ENCODE measurements at places on chromosomes 5 and 9.
A peak's percentile ranks its signal among the peaks of the same experiment; 100 is the strongest.

DNA sequence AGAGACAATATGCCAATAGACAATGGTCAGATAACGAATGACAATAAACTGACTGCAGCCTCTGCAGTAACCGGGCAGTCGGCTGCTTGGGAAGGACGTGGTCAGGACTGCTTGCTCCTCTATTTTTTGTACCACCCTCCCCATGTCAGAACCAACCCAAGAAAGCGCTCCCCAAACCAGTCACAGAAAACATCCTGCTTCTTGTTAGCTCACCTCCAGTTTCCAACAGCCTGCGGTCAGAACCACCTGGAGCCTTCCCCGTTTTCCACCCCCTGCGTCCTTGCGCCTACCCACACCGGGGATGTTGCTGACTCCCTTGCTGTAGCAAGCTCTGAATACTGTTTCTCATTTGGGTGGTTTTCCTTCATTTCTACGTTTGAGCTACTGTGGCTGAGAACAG is 1.7 kb upstream of the MRNIP start:
- no peak for DNase-seq

- DNase-seq: no peak
These were observed 220.0 kb downstream of the PDE4D start for GRCh38 chr5:59673438-59674058.

- no peak for DNase-seq
These were observed 126.9 kb downstream of the TTC39B start for GRCh38 chr9:15180124-15180523.

- DNase-seq: no peak
These were observed 20.2 kb upstream of the CEP78 start for GRCh38 chr9:78215706-78216105.

GRCh38 chr9:125341566-125341965 is 79.9 kb downstream of the GAPVD1 start:
- DNase-seq: no peak

- DNase-seq: no peak
These were observed 180.2 kb upstream of the GAS1 start for GRCh38 chr9:87127543-87127942.

DNA sequence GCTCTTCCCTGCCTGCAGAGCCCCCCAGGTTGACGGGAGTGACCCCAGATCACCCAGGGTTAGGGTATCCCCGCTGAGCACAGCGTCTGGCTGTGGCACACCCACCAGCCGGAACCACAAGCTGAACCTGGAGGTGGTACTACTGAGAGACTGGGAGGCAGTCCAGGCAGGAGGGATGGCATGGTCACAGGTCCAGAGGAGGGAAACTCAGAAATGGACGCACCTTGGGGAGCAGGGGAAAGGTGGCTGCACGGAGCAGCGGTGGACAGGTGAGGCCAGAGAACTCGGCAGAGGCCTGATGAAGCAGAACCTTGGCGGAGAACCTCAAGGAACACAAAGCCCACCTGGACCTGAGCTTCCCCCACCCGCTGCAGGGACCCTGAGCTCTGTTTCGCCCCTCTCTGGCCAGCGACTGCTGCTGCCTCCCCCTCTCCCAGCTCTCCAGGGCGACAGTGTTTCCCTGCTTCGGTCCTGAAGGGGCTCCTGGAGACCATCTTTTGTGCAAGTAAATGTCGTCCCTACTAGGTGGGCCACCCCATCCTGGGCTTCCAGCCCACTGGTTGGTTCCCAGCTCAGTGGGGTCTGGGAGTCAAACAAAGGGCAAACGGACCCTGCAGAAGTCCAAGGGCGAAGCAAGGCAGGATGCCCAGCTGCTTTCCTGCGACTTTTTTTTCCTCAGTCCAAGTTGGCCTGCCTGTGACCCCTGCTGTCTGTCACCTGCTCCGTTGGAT is 845 bp downstream of the ADGRD2 start:
- no peak for DNase-seq

GRCh38 chr5:148858547-148858946 is 32.1 kb downstream of the ADRB2 start:
- no peak for DNase-seq

GRCh38 chr9:108905494-108905893 is 28.4 kb downstream of the ELP1 start:
- DNase-seq: no peak

GRCh38 chr9:134656334-134657006 is 14.9 kb downstream of the COL5A1 start:
- no peak for DNase-seq

- DNase-seq: no peak
These were observed at the start of gene GOLGA2 for GRCh38 chr9:128275198-128276007. GOLGA2 (minus strand) TSS chr9:128276007; CDS start chr9:128275976, 31 bp downstream.

- no peak for DNase-seq
These were observed 1403.5 kb upstream of the CDH18 start for GRCh38 chr5:21391506-21391905.

DNA sequence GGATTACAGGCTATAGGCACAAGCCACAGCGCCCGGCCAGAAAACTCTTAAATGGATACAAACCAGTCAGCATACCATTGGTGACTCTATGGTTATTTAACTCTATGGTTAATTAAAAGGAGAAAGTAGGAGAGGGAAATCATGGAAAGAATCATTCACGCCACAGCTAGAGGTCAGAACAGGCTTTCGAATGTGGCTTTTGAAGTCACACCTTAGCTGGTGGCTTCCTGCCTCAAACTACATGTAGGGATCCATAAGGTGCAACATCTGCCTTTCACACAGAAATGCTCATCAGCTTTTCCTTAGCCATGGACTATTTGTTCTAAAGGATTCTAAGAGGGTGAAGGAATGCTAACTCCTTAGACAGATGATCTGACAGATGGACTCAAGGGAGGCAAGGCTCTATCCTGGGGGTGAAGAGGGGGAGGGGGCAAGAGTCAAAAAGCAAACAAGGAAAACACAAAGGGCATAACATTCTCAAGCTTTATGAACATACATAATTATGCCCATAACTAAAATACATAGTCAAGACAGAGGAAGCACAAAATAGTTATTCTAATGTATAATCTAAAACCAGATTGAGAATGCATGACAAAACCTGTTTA is 130.9 kb downstream of the EFNA5 start:
- DNase-seq: no peak

DNA sequence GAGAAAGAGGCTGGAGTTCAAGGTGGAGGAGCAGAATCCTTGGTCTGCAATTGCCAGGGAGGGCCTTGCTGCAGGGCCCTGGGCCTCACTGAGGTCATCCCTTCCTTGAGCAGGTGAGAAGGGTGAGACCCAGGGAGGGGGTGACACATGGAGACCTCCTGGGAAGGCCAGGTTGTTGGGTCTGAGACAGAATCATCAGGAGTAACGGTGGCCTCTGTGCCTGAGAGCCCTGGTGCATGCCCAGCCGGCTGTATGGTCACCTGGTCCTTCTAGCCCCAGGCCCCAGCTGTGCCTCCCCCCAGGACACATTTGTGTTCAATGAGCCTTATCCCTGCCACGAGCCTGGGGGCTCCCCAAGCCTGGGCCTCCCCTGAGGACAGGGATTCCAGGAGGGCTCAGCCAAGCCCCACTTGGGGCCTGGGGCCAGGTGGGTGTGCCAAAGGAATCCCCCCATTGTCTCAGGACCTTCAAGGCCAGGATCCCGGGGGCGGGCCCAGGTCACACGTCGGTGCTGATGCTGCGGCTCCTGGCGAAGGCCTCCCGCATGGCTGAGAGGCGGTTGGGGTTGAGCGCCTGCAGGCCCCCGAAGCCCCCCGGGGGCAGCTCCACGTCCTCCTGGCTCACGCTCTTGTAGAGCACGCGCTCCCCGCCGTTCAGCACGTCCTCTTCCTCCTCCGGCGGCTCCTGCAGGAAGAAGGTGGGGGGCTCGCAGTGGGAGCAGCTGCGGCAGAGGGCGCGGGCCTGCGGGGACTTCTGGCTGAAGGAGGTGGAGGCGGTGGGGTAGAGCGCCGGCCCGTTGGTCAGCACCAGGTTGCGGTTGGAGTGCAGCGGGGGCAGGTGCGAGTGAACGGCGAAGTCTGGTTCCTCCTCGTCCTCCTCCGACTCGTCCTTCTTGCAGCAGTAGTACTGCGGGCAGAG is 30.4 kb downstream of the FAM163B start:
- no peak for DNase-seq

DNA sequence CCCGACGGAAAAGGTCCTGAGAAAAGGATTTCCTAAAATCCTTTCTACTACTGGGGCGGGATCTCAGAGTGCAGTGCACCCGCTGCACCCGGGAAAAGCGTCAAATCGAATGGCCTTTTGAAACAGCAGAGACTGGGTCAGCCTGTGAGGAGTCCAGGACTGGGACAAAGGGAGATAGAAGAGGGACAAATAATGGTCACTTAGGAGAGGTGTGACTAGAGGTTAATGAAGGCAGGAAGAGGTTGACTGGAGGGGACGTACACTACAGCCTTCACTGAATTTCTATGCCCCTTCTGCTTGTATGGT is 1.5 kb downstream of the PLPPR1 start:
- DNase-seq: no peak

GRCh38 chr5:80655231-80655774 is 520 bp upstream of the DHFR start:
- DNase-seq: no peak

GRCh38 chr5:18323891-18324290 is 689.6 kb downstream of the TAF11L14 start:
- no peak for DNase-seq

DNA sequence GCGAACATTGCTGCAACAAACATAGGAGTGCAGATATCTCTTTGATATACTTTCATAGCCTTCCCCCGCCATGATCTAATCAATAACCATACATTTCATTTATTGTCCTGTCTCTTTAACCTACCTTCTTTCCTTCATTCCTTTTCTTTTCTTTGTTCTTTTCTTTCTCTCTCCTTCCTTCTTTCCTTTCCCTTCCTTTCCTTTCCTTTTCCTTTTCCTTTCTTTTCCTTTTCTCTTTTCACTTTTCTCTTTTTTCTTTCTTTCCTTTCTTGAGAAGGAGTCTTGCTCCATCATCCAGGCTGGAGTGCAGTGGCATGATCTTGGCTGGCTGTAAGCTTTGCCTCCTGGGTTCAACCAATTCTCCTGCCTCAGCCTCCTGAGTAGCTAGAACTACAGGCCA is 100.3 kb downstream of the UNC13B start:
- DNase-seq: no peak

DNA sequence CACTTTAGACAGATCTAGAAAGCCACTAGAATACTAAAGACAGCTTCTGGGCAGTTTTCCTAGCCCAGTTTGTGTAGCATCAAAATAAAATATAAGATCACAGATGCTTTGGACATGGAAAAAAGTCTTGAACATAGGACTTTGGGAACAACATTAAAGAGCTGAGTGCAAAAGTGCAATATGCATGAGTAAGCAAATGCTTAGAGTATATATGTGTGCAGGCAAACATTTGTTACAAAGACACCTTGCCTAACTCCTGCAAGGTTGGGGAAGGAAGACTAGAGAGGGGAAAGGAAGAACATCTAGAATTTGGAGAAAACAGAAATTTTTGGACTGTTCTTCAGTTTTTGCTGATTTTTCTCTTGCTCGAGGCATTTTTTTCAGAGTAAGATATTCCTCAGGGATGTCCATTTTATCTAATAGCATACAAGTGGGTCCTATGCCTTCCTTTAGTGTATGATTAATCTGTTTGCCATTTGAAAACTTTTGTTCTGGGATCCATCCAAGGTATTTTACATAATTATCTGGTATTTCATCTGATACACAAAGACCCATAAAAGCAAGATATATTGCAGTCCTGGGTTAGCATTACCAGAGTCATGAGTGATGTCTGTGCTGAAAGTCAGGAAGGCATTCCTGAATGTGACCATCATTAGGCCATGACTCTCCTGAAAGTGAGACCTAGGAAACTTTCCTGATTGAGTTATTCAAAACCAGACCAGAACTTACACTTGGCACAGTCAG is 142.0 kb upstream of the RGMB start:
- no peak for DNase-seq

DNA sequence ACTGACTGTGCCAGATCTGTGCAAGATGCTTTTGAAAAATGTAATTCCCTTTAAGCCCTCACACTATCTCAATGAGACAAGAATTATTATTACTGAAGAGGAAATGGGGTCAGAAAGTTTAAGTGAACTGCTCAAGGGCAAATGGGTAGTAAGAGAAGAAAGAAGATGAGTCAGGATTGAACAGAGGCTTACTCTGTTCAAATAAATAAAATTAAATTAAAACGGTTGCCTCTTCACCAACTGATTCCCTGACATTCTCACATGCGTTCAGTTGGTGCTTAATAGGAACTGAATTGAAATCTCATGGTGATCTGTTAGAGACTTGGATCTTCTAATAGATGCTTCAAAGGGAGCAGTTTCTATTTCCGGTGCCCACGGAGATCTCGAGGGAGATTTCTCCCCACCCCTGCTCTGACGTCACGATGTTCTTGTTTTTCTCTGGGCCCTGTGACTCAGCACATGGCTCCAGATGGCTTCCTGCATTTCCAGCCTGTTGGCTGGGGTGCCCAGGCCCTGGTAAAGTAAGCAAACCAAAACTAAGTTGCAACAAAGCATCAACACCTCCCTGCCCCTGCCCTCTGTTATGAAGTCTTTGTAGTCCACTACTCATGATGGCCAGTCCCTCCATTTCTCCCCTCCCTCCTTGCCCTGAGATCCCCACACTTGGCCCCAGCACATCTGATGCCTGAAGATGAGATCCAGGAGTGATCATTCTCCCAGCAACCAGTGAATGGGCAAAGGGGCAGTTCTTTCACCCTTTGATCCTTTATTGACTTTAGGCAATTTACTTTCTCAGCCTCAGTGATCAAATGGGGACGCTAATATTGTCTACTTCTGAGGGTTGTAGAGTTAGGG is 106.1 kb upstream of the CPEB4 start:
- peak; percentile 87 for DNase-seq

- peak; percentile 84 for DNase-seq
These were observed 117.2 kb upstream of the TBCA start for GRCh38 chr5:77893225-77893860.

DNA sequence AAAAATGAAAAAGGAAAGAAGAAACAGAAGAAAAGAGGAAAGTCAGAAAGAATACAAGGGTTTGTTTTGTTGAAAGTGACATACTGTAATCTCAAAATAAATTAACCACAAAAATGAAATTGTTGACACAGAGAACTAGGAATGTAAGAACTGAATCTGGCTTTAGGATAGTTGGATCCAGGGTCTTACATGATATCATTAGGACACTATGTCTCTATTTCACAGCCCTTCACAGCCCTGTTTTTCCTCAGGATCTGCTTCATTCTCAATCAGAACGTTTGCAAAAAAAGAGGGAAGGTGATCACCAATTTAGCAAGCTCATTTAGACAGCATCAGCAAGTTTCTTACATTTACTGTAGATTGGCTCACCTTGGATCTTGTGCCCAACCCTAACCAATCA is 188.5 kb upstream of the NREP start:
- no peak for DNase-seq

GRCh38 chr5:115952588-115952987 is 9.7 kb upstream of the LVRN start:
- DNase-seq: no peak

DNA sequence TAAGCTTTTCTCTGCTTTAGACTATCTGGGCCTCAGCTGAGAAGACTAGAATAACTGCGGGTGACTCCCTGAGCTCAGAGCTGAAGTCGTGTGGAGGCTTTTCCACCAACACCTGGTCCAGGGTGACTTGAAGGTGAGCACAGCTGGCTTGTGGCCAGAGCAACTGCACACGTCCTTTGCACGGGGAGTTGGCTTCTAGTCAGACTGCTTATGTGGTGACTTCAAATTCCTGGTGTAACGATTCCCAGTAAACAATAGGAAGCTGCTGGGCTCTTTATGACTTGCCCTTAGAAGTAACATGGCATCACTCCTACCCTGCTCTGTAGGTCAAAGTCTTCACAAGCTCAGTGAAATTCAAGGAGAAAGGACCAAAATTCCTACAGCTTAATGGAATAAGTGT is 800.6 kb upstream of the CDH6 start:
- DNase-seq: no peak

All from pulmonary artery endothelial cell (primary cell).